ENCODE measurements at places on chromosomes 5 and 9.

DNA sequence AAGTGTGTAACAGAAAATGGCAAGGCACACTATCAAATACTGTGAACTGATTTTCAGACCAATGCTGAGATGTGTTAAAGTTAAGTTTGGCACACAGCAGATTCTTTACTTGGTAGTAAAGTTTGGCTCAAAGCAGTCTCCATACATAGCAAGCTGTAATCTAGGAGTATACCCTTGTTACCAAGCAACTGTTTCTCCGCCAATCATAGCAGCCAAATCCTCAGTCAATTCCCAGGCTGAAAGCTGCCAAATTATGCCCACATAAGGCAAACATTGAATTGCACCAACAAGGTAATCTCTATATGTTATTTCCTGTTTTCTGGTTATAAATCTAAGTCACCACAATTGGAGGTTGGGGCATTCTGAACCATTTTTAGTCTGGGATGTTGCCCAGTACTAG lies 345.7 kb downstream of the DEPDC1B start:
- no peak for DNase-seq

DNA sequence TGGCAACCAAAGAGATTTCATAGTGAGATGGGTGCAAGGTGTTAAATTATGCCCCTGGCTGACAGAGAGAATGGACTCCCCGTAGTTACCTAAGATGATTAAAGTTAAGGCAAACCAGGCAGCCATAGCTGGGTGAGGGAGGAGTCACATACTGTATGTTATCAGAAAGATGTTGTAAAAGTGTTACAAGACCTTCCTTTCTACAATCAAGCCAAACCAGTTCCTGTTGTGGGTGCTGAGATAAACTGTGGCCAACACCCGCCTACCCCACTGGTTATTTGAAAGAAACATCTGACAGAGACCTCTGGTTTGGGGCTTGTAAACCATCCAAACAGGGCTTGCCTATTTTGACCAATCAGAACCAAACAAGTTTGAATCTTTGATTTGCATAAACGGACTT lies 684.7 kb upstream of the NUDT12 start:
- no peak for DNase-seq

DNA sequence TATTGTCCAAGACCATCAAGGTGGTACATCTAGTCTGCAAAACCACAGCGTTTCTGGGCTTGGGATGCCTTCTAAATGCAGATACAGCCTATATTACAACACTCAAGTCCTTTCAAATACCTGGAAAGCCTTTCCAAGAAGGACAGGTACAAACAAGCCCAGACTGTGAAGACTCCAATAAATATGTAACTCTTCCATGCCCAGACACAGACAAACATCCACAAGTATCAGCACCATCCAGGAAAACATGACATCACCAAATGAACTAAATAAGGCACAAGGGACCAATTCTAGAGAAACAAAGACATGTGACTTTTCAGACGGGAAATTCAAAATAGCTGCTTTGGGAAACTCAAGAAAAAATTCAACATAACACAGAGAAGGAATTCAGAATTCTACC lies 152.7 kb upstream of the POC5 start:
- no peak for DNase-seq

GRCh38 chr9:133693703-133694529 lies 44.2 kb downstream of the SARDH start:
- DNase-seq: no peak

DNA sequence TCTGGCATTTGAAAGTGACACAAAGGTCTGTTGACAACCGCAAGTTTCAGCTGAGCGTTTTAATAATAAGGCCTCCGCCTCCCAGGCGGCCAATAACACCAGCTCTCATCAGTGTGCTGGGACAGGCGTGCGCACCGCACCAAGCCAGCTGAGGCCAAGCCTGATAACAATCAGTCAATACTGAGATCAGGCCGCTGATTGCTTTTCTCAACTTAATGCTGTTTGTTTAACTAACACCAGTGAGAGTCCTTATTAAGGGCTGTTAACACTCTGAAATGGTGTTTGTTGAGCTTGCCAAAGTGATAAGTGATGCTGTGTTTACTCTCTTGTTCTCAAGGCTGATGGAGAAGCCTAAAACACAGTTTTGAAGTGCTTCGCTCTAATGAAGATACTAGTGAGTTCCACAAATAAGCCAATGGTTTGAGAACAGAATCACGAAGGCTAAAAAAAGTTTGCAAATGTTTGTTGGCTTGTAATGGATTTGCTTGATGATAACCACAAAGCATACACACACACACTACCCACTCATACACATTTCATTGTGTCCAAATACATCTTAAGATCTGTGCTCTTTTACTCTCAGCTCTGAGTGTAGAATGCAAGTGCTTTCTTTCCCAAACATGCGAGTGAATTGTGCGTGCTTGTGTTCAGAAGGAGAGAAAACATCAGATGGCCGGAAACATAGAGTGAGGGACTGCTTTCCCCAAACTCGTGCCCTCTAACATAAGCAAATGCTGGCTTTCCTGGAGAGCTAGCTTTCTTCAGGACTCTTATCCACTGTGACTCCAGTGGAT lies 330.4 kb upstream of the KLF4 start:
- DNase-seq: no peak

DNA sequence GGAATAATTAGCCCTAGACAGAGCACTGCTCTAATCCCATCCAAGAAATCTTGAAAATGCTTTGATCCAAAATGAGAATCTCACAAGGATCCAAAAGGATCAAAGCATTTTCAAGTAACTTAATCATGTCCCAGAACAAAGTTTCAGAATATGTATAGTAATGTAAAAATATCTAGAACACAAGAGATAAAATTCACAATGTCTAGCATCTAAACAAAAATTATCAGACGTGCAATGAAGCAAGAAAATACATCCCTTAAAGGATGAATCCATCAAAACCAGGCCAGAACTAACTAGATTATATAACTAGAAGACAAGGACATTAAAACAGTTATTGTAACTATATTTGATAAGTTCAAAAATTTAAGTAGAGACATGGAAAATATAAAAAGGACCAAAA lies 69.3 kb downstream of the INIP start:
- no peak for DNase-seq

GRCh38 chr5:177509991-177510566 lies 453 bp upstream of the DOK3 start:
- no peak for DNase-seq

GRCh38 chr5:124990723-124991122 lies 244.3 kb upstream of the ZNF608 start:
- no peak for DNase-seq

GRCh38 chr5:105931881-105932421 lies 1738.8 kb downstream of the EFNA5 start:
- DNase-seq: no peak

DNA sequence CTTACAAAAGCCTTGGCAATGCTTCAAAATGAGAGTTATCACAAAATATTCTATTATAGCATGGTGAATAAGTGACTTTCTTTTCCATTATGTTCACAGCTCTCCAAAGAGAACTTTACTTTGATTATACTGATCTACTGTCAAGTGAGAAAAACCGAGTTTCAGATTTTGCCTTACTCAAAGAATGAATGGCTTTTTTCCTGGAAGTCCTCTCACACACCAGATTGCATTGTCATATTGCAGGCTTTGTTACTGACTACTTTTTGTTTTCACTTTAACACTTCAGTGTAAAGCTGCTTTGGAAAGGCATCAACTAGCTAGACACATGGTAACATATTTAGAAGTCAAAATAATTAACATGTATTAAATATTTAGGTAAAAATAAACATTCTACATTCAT lies 765.2 kb upstream of the NUDT12 start:
- no peak for DNase-seq

DNA sequence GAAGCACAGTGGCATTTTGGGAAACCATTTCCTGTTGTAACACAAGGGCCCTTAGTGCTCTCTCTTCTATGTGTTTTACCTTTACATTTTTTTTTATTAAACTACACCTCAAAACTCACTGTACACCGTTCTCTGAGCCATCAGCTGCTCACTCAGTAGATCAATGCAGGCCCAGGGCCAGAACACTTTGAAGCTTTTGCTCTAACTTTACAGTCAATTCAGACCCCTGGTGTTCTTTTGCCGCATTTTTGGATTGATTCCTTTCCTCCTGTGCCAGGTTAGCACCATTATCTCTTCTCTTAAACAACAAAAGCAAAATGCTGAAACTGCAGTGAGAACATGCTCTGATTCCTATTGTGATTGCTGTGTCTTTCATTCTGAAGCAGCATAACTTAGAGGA lies 269.8 kb upstream of the RGMB start:
- DNase-seq: no peak

DNA sequence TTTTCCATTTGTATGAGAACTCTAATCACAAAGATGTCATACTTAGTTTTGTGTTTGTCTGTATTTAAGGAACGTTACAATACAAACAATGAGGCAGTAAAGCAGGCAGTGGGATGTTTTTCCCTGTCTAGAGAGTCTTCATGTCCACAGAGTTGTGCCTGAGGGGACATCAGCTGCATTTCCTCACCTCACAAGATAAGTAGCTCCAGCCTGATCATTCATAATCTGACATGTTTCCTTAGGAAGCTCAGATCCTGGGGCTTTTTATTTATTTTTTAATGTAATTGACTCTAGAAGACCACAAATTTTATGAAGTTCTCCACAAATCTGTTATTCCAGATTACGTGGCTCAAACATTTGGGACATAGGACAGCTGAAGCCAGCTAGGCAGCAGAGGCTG lies 78.5 kb downstream of the SPTLC1 start:
- DNase-seq: no peak

DNA sequence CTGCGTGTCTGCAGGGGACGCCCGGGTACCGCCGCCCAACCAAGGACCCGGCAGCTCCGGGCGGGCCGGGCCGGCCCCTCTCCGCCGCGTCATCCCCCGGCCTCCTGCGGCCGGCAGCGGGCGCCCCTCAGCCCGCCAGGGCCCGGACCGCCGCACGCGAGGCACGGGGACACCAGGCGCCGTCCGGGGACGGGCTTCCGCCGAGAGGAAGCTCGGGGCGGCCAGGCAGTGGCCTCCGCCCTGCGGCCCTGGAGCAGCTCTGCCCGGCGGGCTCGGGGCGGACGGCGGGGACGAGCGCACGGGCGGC lies 373 bp downstream of the FBXW5 start:
- no peak for DNase-seq

GRCh38 chr5:134777366-134777765 lies 18.8 kb downstream of the DDX46 start:
- no peak for DNase-seq

DNA sequence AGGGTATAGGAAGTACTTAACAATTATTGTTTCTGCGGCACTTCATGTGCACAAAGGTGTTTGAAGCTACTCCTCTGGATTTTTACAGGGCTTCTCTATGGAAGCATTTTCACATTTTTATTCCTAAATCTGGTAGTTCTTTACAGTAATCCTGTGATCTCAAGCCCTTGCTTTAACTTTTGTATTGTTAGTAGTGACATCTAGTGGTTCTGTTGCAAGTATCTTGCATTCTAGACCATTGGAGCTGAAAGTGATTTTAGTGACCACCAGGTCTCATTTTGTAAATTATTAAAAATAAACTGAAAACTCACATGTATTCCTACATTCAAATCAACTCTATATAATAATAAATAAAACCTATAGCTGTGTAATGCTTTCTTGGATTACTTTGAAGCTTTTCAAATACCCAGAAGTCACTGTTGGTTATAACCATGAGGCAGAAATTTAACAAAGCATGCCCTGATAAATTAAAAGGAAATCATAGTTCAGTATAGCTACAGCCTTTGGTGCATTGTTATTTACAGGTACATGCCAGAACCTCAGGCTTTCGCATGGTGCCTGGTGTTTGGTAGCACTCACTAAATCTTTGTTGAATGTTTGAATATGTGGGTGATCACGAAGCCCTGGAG lies 18.9 kb downstream of the RPS23 start:
- no peak for DNase-seq

GRCh38 chr5:137142764-137143605 lies 356.1 kb downstream of the SPOCK1 start:
- DNase-seq: no peak

- DNase-seq: no peak
Measured at GRCh38 chr9:13426606-13427005, 147.1 kb upstream of the MPDZ start.

DNA sequence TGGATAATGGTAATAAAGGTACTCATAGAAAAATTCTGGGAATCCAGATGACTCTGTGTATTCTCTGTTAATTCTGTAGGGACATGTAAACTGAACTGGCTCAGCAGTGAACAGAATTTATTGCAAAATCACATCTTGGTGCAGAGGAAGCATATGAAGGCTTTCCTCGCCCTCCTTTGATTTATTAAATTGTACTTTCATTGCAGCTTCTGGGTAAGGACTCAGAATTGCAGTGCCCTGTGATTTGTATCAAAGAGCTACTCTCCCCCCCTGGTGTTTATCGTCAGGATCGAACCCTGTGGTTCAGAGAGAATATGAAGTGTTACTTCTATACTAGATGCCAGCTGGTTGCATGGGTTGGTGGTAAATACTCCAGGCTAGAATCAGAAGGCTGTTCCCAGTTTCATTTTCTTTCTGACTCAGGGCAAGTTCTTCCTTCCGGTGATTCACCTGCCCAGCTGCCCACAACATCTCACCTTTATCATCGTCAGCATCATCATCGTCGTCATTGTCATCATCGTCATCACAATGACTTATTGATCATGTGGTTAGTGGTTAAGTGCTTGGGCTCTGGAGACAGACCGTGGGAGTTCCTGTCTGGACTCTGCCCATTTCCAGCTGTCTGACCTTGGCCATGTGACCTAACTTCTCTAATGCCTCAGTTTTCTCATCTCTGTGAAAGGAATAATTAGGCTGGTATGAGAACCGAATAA lies 238.8 kb downstream of the ARHGAP26 start:
- DNase-seq: peak; percentile 78

GRCh38 chr9:97808972-97809371 lies 44.1 kb upstream of the FOXE1 start:
- no peak for DNase-seq

DNA sequence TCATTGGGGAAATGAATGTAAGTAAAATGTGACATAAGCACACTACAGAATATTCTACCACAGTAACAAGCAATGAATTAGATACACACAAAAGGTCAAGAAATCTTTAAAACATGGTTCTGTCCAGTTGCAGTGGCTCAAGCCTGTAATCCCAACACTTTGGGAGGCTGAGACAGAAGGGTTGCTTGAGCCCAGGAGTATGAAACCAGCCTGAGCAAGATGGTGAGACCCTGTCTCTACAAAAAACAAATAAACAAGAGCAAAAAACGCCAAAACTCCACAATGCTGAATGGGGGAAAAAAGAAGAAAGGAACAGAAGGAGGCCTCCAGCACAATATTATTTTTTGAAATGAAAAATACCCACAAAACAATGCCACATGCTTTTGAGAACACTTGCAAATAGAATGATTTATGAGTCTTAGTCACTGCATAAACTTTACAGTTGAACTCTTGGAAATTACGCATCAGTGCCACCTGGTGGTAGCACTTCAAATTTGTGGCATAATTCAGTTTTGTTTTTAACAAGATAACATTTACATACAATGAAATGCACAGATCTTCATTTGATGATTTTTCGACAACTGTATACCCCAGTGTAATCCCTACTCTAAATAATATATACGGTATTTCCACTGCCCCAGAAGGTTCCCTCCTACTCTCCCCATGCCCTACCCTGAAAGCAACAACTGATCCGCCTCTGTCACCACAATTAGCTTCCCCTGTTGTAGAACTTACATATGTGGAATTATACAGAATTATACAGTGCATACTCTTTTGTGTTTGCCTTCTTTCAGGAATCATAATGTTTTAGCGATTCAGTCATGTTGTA lies 14.4 kb upstream of the SPINK4 start:
- DNase-seq: peak; percentile 81

GRCh38 chr5:107320846-107321245 lies 349.9 kb downstream of the EFNA5 start:
- DNase-seq: no peak

All from CD4-positive, alpha-beta T cell treated with Interleukin-6 for 4 hours (primary cell).